Fibroblast of mammary gland (primary cell): ENCODE measurements at places on chromosomes 4 and X.

GRCh38 chr4:31230594-31230993 is 510.4 kb downstream of the PCDH7 start:
- DNase-seq: no peak

GRCh38 chr4:99710020-99710419 is 52.4 kb upstream of the C4orf54 start:
- DNase-seq: no peak

GRCh38 chr4:108193886-108194672 is 25.3 kb upstream of the LEF1 start:
- peak; percentile 11 for DNase-seq

- no peak for DNase-seq
These were observed 105.5 kb downstream of the ARHGAP10 start for GRCh38 chr4:147837435-147837834.

DNA sequence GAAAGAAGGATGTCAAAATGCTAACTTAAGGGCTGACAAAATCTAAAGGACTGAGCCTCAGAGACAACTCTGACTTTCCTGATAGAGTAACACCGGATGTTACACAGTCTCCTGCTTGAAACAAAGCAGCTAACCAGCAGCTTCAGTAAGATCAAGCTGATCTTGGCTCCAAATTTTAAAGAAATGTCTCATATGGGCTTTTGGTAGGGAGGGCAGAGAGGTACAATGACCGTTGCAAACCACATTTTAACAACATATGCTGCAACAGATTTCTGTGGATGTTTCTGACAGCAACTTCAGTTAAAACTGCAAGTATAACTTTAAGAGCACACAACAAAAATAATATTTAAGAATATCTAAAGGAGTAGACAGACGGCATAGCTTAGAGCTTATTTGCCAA is 9.1 kb downstream of the RPGR start:
- DNase-seq: no peak

DNA sequence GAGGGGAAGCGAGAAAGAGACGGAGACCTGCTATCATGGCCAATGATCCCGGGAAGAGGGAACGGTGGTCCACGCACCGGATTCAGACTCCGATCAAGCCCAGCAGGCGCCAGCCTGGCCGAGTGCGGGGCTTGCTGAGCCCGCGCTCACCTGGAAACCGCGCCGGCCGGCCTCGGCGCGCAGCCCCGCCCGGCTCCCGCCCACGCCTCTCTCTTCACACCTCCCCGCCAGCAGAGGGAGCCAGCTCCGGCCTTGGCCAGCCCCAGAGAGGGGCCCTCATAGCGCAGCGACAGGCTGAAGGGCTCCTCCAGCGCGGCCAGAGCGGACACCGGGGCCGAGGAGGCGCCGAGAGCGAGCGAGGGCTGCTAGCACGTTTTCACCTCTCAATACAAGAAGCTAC is 36.8 kb upstream of the SPANXN2 start:
- no peak for DNase-seq

DNA sequence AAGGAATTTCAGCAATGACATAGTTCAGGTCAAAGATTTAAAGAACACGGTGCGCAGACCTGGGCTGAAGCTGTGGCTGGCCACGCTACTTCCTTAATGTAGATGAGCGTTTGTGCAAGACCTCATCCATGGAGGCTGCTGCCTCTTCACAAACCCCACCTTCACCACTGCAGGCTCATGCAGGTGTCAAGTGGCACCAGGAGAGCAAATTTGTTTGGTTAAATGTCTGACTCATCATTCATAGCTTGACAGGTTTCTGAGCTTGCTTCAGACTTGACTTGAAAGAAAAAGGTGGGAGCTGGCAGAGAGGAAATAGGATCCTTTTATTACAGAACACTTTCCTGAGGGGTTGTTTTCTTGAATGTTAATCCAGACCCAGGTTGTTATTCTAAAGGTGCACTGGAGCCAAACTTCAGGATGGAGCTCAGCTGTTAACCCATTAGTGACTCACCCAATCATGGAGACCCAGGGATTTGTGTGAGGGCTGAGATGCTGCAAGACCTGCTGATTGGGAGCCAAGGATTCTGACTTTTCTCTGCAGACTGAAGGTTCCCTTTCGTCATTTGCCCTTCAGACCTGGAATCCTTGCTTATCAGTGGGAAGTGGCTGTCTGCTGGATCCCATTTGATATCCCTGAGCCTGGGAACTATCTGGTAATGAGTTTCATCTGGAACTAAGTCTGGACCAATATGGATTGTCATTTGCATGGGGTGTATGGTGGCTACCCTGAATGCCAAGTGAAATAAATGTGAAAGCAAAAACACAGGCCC is 315.3 kb downstream of the PTTG2 start:
- no peak for DNase-seq

- DNase-seq: no peak
These were observed 22.2 kb downstream of the CRMP1 start for GRCh38 chr4:5870701-5871100.

DNA sequence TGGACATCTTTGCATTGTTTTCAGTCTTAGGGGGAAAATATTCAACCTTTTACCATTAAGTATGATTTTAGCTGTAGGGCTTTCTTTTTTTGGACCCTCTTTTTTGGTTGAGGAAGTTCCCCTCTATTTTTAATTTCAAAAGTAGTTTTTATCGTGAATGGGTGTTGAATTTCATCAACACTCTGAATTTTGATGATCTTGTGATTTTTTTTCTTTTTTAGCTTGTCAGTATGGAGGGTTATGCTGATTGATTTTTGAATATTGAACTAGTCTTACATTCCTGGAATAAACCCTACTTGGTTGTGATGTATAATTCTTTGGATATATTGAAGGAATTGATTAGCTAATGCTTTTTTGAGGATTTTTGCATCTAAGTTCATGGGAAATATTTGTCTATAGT is 1.7 kb downstream of the ZNF81 start:
- DNase-seq: no peak

DNA sequence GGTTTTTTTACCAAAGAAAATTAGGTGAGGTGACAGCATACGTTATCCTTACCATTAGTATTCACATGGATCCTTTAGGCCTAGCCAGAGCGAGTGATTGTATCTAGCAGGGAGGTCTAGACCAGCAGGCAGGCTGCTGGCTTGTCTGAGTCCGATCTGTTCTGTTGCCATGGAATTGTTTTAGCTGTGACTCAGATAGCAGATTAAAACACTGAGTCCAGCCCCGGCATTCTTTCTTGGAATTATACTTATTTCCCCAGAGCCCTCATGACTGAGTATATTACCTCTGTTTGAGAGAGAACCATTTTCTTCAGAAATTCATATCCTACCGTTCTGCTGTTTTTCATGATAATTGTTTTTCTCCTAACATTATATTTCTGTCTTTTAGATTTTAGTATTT is 37.4 kb downstream of the OCRL start:
- peak; percentile 83 for DNase-seq

GRCh38 chr4:112860830-112861690 is 188.4 kb upstream of the ANK2 start:
- DNase-seq: no peak

- no peak for DNase-seq
These were observed 99.8 kb upstream of the RAI2 start for GRCh38 chrX:17960891-17961290.

DNA sequence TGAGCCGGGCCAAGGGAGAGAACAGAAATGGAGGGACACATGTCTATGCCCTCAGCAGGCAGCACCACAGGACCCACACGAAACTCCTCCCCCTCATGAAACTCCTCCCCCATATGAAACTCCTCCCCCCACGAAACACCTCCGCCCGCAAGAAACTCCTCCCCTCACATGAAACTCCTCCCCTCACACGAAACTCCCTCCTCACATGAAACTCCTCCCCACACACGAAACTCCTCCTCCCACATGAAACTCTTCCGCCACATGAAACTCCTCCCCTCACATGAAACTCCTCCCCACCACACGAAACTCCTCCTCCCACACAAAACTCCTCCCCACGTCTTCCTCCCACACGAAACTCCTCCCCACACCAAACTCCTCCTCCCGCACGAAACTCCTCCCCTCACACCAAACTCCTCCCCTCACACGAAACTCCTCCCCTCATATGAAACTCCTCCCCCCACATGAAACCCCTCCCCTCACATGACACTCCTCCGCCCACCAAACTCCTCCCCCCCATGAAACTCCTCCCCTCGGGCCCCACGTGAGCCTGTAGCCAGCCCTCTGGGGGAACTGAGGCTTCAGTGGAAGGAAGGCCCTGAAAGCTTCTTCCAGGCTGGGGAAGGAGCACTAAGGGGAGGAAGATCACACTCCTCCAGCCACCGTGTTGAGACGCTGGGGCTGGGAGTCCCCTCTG is 15.2 kb downstream of the ADRA2C start:
- peak; percentile 11 for DNase-seq

DNA sequence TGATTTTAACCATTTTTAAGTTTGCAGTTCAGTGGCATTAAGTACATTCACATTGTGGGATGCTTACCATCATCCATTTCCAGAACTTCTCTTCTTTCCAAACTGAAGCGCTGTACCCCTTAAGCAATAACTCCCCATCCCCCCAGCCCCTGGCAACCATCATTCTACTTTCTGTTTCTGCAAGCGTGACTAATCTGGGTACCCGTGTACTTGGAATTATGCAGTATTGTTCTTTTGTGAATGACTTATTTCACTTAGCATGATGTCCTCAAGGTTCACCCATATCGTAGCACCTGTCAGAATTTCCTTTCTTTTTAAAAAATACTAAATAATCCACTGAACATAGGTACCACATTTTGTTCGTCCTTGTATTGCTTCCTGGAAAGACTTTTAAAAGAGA is 32.9 kb downstream of the USP9X start:
- no peak for DNase-seq

- no peak for DNase-seq
These were observed 90.6 kb downstream of the TLL1 start for GRCh38 chr4:165963621-165964020.

DNA sequence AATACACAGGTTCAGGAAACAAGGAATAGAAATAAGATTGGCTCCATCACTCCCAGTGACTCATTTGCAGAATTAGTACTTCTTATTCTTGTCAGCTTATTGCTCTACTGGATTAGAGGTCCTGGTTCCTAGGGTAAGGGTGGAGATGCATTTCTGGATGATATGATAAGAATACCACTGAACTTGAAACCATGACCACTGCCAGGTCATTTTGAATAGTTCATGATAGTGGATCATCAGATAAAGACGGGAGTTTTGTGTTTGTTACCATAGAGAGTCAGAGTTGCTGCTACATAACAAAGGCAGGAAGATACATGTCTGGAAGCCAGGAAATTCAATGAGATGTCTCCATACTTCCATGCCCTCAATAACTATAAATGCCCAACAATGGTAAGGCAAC is 109.2 kb upstream of the FAT1 start:
- no peak for DNase-seq

GRCh38 chr4:41865981-41866798 is 69.0 kb upstream of the TMEM33 start:
- no peak for DNase-seq

- peak; percentile 8 for DNase-seq
These were observed 379.5 kb upstream of the MAD2L1 start for GRCh38 chr4:120446051-120446567.

GRCh38 chr4:119105605-119106004 is 30.0 kb upstream of the MYOZ2 start:
- peak; percentile 22 for DNase-seq

- DNase-seq: no peak
These were observed 33.6 kb upstream of the MXD4 start for GRCh38 chr4:2295500-2295899.

DNA sequence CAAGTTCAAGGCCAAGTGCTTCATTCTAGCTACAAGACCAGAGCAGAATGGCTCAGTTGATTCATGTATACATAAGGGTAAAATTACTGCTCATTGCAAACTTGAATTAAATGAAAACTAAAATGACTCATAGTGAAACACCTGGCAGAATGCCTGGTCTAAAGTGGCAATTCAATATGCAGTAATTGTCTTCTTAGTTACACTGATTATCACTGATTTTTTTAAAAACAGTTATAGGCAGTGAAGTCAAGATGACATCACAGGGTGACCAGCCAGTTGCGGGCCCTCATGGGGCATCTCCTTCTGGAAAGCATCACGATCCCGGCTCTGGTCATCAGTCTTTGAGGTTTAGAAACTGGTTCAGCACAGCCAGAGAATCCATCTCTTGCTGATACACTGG is 154.2 kb downstream of the RAB28 start:
- DNase-seq: peak; percentile 83

DNA sequence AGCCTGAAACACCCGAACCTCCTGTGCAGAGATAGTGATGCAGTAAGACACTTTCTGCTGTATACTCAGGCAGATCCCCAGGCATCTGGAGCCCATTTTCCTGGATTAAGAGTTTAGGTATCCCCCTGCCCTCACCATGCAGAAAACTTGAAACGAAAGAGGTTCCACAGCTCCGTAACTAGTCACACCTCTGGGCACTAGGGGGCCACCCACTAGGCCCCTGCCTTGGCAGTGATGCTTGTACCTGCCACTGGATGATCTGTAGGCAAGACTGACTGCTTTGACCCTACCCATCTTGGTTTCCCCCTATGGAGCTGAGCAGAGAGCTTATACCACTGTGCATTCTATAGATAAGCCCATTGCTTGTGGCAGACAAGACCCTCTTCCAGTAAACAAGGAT is 940.6 kb downstream of the PCDH19 start:
- no peak for DNase-seq

- no peak for DNase-seq
These were observed 53.0 kb downstream of the TMEM154 start for GRCh38 chr4:152626790-152627189.

- DNase-seq: no peak
These were observed 156.9 kb upstream of the SLC7A11 start for GRCh38 chr4:138399081-138399480.

- no peak for DNase-seq
These were observed 290.0 kb downstream of the IL15 start for GRCh38 chr4:141926406-141926805.

- DNase-seq: no peak
These were observed 184.0 kb upstream of the AFF2 start for GRCh38 chrX:148316446-148316845.

DNA sequence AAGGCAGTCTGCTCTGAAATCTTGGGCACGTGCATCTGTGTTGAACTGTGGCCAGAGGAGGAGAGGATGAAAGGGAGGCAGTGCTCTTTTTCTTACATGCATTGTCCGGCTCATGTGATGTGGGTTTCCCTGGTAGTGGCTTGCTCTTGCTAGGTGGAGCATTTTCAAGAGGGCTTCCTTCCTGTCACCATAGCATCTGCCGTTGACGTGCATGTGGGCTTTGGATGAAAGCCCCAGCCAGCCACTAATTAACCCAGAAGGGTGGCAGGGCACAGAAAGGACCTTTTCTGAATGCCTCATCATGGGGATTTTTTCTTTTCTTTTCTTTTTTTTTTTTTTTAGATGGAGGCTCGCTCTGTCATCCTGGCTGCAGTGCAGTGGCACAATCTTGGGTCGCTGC is 121.3 kb downstream of the GPR143 start:
- no peak for DNase-seq

- peak; percentile 53 for DNase-seq
These were observed 141.1 kb downstream of the MSL3 start for GRCh38 chrX:11899091-11899490.
